A673 (cell line): ENCODE measurements at places on chromosomes 11 and 22.
A peak's percentile ranks its signal among the peaks of the same experiment; 100 is the strongest.

DNA sequence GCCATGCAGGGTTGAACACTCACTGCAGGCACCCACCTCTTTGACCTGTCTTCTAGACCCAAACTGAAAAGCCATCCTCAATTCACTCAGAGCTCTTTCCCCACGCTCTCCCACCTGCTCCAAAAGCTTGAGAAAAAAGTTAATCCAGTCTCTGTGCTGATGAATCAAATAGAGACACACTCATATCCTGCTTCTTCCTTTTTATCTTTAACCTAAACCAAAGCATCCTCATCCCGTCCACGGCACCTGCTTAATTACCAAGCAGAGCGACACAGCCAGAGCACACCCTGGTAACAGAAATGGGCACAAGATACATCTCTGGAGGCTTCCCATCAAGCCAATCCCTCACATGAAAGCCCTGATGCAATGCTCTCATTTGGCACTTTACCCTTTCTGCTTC is 102.6 kb downstream of the PLEKHA7 start:
- H3K27me3 ChIP-seq = no peaks in the 10 kb centered on the region
- H3K36me3 ChIP-seq = no peaks in the 10 kb centered on the region
- H3K4me1 ChIP-seq = peaks cover 11% of the 10 kb centered on the region
- H3K27ac ChIP-seq = no peak overlapping the region

DNA sequence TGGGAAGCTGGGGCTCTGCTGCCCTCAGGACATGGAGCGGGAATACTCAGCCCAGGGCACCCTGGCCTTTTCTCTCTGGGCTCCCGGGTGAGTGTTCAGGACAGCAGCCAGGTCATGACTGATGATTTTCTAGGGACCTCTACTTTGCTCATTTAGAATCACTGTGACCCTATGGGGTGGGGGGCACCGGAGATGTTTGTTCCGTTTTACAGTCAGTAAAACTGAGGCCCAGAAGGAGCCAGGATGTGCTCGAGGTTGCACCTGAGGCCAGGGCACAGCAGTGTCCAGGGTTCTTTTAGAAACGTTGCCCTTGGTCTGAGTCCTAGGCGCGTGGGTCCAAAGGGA is 48.1 kb downstream of the SMIM38 start:
- H3K27ac ChIP-seq = peak overlapping the region; percentile 97
- H3K36me3 ChIP-seq = no peaks in the 10 kb centered on the region
- peaks cover 21% of the 10 kb centered on the region for H3K4me1 ChIP-seq
- no peak for DNase-seq
- no peaks in the 10 kb centered on the region for H3K27me3 ChIP-seq

DNA sequence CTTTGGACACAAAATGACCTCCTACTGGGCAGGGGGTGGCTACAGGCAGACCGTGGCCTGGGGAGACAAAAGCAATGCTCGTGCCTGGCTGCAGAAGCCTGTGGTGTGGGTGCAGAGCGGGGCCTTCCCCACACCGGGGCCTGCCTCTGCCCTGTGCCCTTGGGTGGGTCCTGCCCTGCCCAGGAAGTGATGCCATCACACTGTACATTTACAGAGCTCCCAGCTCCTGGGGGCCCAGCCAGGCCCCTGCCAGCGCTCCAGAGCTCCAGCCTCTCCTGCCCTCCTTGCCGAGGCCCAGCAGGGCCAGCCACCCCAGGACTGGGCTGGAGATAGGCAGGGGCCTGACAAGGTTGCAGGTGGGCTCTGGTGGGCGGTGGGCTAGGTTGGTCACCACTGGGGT is 40.1 kb downstream of the MUC5B start:
- peak overlapping the region; percentile 77 for H3K27ac ChIP-seq
- DNase-seq = no peak
- no peaks in the 10 kb centered on the region for H3K27me3 ChIP-seq
- H3K36me3 ChIP-seq = no peaks in the 10 kb centered on the region
- peak overlapping the region; percentile 43 for H3K4me3 ChIP-seq

DNA sequence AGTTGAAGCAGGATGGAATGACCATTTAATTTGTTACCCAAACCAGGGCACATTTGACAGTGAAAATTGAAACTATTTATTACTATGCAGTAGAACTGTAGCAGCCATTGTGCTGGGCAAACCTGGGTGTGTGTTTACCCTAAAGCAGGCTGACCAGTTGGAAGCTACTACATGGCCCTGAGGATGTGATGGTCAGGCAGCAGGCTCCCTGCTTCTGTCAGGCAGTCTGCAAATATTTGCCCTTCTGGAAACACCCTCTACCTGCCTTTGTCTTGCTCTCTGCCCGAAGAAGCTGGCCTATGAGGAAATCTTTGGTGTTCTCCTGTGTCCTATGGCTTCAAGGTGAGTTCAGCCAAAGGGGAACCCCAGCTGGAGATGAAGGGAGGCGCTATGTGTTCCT is 600.1 kb upstream of the KIRREL3 start:
- peaks cover under 1% of the 10 kb centered on the region for H3K27me3 ChIP-seq
- no peak overlapping the region for H3K4me3 ChIP-seq
- no peaks in the 10 kb centered on the region for H3K4me1 ChIP-seq
- no peak overlapping the region for H3K27ac ChIP-seq

DNA sequence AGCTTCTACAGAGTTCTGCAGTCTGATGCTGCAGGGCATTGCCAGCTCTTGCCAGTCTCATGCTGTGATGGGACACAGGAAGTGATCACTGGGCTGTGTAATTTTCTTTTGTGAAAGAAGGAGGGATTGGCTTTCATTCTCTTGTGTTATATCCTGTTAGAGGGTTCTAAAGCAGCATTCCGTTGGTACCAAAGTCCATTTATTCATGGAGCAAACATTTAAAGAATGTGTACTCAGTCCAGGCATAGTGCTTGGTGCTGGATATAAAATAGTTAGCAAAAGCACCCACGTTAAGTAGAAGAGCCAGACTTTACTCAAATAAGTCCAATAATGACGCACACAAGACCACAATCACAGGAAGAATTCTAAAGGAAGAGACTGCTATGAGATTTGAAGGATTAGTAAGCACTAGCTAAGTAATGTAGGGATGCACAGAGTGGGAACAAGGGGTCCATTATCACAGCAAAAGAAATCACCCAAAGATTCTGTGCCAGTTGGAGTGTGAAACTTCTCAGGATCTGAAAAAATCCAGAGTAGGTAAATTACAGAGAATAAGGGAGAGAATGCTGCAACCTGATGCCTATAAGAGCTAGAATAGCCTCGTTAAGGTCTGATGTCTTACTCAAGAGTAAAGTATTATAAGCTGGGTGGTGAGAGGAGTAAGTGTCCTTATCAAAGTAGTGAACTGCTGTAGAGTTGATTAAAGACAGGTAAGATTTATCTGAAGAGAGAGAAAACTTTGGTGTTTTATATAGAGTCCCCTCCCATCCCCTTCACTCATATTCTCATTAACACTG is 728.3 kb downstream of the METTL15 start:
- no peaks in the 10 kb centered on the region for H3K36me3 ChIP-seq
- H3K27ac ChIP-seq = peak overlapping the region; percentile 86
- peaks cover 76% of the 10 kb centered on the region for H3K4me1 ChIP-seq

- peaks cover 17% of the 10 kb centered on the region for H3K36me3 ChIP-seq
- no peak overlapping the region for H3K4me3 ChIP-seq
Measured at GRCh38 chr22:23276656-23277582, 96.6 kb downstream of the BCR start.
